Stimulated activated CD4-positive, alpha-beta T cell treated with anti-CD3 and anti-CD28 coated beads, Interleukin-1b, Interleukin-23, amount 100 ng/mL, for 24 hours (primary cell): ENCODE measurements at places on chromosomes 2 and 18.

- no peak for DNase-seq
Measured at GRCh38 chr18:435940-436339, 64.6 kb downstream of the COLEC12 start.

- no peak for DNase-seq
Measured at GRCh38 chr2:142153601-142154000, 22.8 kb upstream of the LRP1B start.

DNA sequence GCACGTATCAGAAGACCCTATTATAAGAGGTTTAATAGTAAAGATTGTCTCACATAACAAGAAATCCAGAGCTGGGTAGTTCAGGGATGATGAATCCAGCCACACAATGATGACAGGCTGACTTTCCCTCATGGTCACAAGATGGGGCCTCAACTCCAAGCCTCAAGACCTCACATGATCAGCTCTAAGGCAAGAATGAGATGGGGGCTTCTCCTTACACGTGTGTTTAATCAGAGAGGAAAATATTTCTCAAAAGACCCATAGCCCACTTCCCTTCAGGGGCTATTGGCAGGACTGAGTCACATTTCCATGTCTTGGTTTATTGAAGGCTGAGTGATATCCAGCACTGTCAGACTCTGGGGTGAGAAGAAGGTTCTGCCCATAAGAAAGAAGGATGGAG is 100.2 kb upstream of the FOSL2 start:
- no peak for DNase-seq

DNA sequence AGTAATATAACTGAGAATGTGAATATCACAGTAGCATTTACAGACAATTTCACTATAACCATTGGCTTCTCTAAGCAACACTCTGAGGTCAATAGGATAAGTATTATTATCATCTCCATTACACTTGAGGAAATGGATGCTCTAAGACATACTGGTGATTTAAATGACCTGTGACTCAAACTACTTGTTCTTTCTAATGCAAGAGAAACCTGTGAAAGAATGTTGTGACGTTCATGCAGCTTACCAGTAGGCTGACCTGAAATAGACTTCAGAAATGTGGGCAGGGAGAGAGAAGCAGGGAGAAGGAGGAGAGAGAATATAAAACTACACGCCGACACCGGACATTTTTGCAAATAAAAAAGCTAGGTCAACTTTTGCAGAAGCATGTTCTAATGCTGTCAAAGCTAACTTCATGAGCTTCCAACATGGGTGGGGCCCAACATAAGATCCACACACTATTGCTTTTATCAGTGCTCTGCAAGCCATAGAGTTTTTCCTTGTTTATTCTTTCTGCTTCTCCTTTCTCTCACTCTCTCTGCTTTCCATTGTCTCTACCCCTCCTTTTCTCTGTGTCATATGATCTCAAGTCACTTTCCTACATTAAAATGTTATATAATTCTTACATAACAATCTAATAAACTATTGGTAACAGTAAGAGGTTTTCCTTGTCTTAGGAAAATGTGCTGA is 217.6 kb upstream of the FN1 start:
- DNase-seq, result no peak

GRCh38 chr2:235439959-235440662 is 53.7 kb upstream of the AGAP1 start:
- no peak for DNase-seq

- no peak for DNase-seq
Measured at GRCh38 chr2:71952572-71953188, 195.0 kb downstream of the CYP26B1 start.

GRCh38 chr18:44036501-44036900 is 644.2 kb upstream of the SETBP1 start:
- no peak for DNase-seq

DNA sequence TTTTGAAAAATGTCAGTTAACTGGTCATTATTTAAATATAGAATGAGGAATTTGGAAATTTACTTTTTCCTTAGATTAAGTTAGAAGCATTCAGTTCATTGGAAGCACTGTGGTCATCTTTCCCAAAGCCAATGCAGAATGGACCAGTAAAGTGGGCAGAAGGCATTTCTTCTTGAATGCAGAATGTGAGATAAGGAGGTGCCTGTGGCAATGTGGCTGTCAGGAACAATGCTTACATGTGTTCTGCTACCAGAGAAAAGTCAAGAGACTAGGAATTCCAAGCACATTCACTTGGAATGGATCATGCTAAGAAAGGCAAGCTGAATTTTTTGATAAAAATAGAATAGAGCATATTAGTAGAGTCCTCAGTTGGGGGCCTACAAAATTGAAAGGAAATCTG is 295.0 kb upstream of the KCNH7 start:
- no peak for DNase-seq

DNA sequence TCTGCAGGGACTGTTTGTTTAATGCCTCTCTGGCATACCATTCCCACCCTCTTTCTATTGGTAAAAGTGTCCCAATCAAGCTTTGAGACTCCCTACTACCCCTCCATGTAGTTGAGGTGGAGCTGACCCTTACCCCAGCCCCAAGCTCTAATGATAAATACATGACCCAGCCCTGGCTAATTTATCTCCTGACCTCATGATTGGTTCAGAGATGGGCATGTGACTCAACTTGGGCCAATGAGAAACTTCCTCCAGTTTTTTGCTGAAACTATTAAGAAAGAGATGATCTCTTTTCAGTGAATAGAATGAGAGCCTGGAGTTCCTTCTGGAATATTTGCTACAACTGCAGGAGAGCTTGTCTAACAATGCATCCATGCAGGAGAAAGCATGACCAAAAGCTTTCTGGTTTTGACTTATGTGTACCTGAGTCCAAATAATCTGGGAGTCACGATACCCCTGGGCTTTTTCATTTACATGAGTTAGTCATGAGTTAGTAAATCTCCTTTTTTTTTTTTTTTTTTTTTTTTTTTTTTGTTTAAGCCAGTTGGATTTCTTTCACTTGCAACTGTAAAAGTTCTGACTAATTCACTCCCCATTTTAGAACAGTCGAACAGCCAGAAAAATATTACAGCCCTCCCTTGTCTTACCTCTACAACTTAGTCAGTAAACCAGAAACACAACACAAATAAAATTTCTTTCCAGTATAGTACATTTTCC is 66.5 kb upstream of the TLK1 start:
- no peak for DNase-seq

DNA sequence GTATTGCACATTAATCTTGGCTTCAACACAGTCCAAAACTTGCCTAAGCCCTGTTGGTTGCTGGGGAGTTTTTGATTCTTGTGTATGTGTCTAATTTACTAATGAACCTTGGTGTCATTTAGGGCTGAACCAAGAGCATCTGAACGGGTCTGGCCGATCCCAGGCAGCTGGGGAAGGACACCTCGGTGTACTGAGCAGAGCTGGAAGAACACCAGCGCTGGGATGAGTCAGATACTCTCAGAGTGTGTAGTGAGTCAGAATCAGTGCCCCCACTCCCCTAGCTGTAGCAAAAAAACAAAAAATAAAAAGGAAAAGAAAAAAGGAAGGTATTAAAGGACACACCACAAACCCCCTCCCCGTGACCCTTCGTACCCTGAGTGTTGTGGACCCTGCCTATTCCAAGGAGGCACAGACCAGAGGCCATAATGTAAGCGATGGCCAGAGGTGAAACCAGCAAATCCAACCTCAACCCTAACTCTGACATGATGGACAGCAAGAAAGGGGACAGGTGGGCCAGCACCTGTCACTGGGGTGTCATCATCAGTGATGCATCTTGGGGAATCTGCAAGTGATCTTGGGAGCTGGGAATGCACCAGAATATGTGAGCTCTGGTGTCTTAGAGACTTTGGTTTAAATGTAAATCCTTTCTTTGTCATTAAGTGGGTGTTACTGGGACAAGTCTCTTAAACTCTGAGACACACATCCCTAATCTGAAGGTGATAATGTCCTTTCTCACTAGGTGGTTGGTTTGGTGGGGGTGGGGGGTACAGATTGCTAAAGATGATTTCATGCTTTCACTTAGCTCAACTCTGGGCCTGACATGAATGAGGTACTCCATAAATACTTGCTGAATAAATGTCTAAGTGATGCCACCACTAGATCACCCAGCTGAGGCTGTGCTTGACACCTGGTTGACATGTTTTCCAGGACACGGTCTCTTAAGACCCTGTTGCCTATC is 34.2 kb upstream of the NCOA1 start:
- DNase-seq, result no peak

DNA sequence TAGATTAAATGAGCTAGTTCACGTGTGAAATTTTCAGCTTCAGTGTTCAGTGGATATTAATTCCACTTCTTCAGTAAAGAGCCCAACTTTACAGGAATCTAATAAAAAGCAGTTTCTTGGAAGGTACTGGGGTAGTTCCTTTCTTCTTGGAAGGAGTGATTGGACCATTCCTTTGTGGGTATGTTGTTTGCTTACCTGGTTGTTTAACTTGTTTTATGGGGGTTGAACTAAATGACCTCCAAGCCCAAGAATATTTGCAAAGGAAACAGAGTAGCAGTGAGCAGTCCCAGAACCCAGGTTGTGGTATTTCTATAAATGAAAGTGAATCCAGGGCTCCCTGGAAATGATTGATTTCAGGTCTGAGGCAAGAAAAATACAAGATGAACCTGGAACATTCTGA is 31.4 kb downstream of the KCNJ13 start:
- DNase-seq, result no peak

GRCh38 chr2:203347375-203347774 is 19.2 kb downstream of the ABI2 start:
- no peak for DNase-seq

DNA sequence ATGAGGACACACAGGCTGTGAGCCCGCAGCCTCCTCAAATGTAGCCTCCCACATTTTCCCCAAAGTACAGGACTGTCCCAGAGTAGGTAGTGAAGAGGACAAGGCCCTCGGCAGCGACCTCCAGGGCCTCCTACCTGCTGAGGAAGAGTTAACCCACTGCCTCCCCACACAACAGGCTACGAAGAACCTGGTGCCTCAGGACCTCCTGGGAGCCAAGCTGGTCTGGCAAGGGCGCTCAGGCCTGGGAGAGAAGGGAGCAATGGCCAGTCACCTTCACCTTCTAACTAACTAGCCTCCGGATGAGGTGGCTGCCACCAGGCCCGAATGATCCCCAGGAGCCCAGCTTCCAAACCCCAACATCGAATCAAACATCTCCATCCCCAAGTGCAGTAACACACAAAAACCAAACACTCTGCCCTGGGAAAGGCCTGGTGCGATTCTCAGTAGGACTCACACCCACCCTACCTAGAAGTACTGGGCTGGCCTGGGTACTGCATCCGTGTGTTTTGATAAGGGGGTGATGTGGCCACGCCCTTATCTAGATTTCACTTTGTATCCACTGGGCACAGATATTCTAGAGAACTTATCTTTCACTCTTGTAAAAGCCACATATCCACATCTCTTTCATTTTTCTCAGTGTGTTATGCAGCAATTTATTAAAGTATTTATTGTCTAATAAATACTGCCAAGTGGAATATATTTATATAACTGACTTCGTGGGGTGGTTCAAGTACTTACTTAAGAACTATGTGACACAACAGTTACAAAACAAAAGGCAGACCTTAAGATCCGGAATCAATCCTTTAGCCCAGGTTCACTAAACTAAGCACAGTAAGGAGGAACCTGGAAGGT is 9.7 kb downstream of the ERFE start:
- no peak for DNase-seq
